Stimulated activated CD8-positive, alpha-beta memory T cell treated with anti-CD3 and anti-CD28 coated beads, Interleukin-7, amount 100 ng/mL, for 24 hours (primary cell): ENCODE measurements at places on chromosomes 2 and 18.
A peak's percentile ranks its signal among the peaks of the same experiment; 100 is the strongest.

- DNase-seq, result no peak
Measured at GRCh38 chr2:11873356-11874154, 127.1 kb downstream of the LPIN1 start.

DNA sequence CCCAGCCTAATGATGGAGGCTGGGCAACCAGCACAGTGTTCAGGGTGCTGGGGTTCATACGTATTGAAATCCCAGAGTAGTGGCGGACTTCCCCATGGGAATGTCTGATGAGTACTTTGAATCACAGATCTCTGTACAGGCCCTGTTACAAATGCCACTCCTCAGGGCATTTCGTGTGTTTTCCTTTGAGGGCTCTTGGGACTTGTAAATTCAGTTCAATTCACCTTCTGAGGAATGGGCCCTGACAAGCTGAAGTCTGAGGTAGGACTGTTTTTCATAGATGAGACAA, 288 bp upstream of the RDH14 start:
- no peak for DNase-seq

DNA sequence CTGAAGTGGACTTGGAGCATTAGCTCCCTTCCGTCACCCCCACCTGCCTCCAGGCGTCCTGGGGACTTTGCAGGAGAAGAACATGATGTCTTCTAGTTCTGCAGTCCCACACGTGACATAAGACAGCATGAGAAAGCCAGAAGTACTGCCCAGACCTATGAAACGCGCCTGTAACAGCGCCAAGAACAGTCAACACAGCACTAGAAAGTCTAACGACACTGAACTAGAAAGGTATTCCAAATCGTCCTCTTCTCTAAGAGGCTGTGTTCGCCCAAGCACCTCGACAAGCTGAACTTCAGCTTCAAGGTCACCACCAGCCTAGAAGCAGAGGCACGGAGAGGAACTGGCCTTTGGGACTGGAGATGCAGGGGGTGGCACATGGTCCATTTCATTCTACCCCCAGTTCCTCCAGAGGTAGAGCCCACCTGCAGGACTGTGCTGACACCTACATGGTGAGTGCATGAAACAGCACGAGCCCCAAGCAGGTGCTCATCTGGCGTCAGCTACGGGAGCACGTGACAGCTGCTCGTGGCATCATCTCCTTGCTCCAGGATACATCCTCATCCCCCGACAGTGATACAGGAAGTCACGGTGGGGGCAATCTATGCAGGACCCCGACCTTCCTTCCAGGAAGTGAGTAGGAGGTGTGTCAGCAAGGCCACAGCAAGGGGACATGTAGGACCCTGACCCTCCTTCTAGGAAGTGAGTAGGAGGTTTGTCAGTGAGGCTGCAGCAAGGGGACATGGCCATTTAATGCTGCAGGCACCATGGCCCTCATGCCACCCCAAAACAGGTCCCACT, 3.7 kb downstream of the HDAC4 start:
- DNase-seq, result no peak

DNA sequence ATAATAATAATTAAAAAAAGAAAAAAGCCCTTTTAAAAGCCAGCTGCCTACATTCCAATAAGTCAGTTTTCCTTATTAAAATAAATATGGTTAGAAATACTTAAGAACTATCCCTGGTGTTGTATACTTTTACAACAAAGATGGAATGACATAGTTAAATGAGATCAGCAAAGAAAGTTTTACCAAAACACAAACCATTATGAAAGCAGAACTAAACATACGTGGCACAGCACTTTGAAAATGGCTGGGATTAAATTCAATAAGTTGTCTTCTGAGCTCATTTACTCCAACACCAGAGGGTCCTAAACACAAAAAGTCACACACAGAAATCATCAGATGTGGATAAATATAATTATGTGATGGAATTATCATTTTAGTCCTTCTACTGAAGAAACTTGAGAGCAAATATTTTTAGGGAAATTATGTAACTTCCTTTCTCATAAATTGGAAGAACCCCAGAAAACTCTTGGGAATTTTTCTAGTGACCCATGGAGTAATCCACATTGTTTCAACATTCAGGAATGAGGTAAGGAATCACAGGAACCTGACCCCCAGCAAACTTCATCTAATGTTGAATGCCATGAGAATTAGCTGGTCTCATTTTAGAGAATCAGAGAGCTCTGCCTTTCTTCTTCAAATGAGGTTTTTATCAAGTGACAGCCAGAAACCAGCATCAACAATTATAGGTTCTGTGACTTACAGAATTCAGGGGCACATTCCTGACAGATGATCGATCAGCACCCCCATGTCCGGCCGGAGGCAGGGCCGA, 11.5 kb upstream of the TMEM237 start:
- DNase-seq, result no peak

DNA sequence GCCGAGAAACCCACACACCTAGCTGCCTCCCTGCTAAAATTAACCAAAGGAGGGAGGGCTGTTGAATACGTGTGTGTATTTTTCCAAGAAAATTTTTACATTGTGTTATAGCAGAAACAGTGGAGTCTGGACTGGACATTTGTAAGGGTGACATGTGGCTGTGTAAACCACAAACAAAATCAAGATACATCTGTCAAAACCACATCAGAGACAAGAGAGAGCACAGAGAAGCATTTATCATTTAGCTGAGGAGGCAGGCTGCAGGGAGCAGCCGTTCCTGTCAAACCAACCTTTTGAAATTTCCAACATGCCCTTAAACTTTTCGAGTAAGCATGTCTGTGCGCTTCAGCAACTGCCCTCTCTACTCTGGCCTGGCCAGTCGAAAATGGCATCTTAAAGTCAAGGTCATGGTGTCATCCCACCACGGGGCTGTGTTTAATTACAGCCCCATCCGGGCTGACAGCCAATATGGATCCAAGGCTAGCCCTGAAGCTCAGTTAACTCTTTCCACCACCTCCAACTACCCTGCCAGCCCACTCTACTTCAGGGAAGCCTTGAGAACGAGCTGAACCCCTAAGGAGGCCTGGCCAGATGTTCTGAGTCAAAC, 8.4 kb downstream of the BCL11A start:
- no peak for DNase-seq

GRCh38 chr2:222523783-222524544, 99.6 kb downstream of the SGPP2 start:
- no peak for DNase-seq

DNA sequence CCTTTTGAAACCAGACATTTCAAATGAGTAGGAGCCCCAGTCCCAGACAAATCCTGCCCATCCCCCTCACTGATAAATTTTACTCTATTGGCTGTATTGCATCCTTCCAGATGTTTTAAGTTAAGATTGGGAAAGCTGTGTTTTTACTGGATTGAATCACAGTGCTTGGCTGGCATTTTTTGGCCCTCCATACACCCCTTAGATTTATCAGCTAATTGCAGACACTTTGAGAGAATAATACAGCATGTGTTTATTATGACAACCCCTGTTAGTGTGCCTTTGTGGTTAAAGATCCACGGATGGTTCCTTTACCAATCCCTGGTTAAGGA, 74.9 kb downstream of the ANTXR1 start:
- no peak for DNase-seq

DNA sequence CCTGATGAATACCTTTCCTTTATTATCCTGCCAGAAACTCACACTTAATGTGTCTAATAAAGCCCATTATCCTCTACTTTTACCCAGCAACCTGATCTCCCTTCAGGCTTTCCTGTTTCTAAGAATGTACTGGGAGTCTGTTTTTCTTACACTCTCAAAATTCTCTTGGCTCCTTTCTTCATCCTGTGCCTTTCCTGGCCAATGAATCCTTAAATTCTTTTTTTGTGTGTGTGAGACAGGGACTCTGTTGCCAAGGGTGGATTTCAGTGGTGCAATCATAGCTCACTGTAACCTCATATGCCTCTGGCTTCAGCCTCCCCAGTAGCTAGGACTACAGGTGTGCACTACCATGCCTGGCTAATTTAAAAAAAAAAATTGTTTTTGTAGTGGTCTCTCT, 72.7 kb downstream of the MAP2 start:
- no peak for DNase-seq

- DNase-seq, result no peak
Measured at GRCh38 chr2:119862127-119862889, 102.6 kb downstream of the PTPN4 start.

DNA sequence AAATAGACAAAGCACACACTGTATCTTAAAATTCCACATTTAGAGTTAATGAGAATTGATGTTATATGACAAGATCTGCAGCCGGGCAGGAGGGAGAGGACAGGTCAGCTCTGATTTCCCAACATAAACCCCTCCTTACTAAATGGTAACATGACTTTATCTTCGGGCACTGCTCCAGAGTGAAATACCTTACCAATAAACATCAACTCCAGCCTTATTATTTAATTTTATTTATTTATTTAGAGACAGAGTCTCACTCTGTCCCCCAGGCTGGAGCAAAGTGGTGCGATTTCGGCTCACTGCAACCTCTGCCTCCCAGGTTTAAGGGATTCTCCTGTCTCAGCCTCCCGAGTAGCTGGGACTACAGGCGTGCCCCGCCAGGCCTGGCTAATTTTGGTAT, 1.7 kb downstream of the CYB5A start:
- no peak for DNase-seq

DNA sequence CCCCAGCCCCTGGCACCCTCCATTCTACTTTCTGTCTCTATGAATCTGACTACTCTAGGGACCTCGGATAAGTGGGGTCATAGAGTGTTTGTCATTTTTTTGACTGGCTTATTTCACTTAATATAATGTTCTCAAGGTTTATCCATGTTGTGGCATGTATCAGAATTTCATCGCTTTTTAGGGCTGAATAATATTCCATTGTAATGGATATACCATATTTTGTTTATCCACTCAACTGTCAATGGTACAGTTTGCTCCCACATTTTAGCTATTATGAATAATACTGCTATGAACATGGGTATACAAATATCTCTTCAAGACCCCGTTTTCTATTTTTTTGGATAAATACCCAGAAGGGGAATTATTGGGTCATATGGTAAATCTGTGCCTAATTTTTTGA, 7.4 kb downstream of the TRAF3IP1 start:
- DNase-seq, result no peak

GRCh38 chr2:84879584-84880394, 1.1 kb downstream of the TRABD2A start:
- DNase-seq, result no peak

GRCh38 chr18:47547539-47548202, 296.2 kb upstream of the SKOR2 start:
- DNase-seq, result no peak

GRCh38 chr2:129459881-129460280, 519.6 kb upstream of the RAB6C start:
- no peak for DNase-seq

GRCh38 chr2:42102024-42102590, 54.3 kb downstream of the PKDCC start:
- peak; percentile 73 for DNase-seq

DNA sequence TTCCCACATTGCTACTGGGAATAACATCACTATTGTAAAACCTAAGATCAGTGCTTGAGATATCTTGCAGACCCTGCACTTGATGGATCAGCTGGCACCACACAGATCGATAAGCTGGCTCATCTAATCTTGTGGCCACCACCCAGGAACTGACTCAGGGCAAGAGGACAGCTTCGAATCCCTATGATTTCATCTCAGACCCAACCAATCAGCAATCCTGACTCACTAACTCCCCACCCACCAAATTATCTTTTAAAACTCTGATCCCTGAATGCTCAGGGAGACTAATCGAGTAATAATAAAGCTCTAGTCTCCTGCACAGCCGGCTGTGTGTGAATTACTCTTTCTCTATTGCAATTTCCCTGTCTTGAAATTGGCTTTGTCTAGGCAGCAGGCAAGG, 11.3 kb upstream of the TEX44 start:
- no peak for DNase-seq

- DNase-seq, result no peak
Measured at GRCh38 chr2:33420726-33421125, 55.7 kb upstream of the RASGRP3 start.

GRCh38 chr2:208406474-208407451, at the start of gene PTH2R:
Gene PTH2R, plus strand, starts transcription at chr2:208406792. Its CDS starts 252 bp downstream, at chr2:208407044.
- no peak for DNase-seq

DNA sequence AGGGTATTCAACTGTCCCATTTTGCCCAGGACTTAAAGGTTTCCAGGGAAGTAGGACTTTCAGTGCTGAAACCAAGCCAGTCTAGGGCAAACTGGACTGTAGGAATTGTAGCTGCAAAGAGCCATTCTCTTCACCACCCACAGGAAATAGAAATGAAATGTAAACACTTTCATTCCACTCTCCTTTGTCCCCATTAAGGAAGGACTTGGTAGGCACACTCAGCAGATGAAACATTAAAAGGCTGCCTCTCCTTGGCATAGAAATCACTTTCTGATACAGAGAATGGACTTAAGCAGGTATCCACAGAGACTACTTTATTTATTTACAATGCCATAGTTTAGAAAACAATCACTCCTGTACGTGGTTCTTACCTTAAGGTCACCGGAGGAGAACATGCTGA, 102.9 kb upstream of the CCDC195 start:
- no peak for DNase-seq

DNA sequence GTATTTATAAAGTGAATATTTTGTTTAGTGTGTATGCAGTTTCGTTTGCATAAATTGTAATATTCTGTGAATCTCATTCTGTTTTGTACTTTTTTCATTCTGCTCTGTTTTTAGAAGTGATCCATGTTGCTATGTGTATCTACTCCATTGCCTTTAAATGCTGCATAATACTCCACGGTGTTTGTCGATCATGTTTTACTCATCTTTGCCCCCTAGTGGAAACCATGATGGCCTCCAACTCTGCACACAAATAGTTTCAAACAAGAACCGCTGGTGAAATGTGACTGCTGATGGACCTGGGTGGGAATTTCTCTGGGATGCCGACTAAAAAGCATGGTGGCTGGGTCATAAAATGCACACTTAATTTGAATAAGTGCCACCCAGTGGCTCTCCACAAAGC, 32.0 kb upstream of the SKOR2 start:
- no peak for DNase-seq

- no peak for DNase-seq
Measured at GRCh38 chr2:23566241-23567142, 181.5 kb downstream of the KLHL29 start.

DNA sequence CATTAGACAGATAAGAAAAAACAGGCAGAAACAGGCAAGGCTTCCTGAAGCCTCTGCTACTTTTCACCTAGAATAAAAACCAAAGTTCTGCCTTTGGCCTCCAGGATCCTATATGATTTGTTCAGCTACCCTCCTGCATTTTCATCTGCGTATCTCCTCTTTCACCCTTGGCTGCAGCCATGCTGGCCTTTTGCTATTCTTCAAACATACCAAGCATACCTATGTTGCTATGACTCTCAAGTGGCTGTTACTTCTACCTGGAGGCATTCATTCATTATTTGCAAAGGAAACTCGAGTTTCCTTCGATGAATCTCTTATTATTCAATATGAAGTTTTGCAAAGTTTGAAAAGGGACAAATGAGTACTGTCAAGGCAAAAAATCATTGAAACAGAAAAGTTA, 106.4 kb upstream of the HNMT start:
- DNase-seq, result no peak
